Panc1 (cell line): ENCODE measurements at places on chromosomes 2 and 18.

GRCh38 chr2:201152999-201153815 lies 29.7 kb upstream of the CASP10 start:
- DNase-seq: no peak

- no peak for DNase-seq
These were observed 48.1 kb downstream of the MYOM1 start for GRCh38 chr18:3171631-3172030.

GRCh38 chr2:218075975-218076811 lies 7.1 kb downstream of the RUFY4 start:
- DNase-seq: no peak

DNA sequence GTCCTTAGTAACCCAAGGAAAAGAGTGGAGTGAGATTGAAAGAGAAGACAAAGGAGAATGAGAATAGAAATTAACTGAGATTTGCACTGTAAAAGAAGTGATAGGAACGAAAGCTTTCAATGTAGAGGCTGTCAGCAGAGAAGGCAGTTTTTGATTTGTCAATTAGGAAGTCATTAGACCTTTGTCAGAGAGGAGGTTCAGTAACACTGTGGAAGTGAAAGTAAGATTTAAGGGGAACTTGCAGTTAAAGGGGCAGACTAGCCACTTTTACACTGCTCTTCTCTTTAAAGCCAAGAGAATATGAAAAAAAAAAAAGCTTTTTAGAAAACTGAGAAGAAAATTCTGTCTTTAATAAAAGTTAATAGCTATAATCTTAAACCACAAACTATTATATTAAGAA lies 11.5 kb upstream of the KYNU start:
- DNase-seq: no peak

DNA sequence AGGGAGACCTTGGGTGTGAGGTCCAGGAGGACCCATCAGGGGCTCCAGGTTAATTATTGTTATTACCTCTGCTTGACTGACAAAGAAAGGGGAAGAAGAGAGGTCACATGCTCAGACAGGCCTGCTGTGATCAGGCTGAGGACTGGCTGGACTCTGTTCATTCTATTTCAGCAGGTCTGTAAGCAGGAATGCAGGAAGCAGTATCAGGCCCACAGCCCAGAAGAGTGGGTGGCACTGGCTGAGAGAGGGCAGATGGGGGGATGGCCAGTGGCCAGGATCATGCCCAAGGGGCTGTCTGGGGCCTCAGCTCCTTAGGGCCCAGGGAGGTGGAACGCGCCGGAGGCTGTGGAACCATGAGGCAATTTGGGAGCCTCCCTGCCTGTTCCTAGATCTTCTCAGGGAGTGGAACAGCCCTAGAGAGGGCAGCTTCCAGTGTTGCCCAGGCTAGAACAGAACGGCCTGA lies 43.7 kb upstream of the ZBTB7C start:
- DNase-seq: no peak

DNA sequence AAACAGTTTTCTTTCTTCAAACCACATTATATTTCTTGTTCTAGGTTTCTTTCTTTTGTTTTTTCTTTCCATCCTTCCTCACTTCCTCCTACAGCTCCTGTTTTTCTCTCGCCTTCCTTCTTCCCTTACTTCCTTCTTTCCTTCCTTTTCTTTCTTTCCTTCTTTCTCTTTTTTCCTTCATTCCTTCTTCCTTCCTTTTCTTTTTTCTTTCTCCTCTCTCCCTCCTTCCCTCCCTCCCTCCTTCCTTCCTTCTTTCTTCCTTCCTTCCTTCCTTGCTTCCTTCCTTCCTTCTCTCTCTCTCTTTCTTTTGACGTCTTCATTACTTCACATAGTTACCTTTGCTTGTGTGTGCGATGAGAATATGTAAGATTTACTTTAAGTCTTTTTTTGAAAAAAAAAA lies 470.0 kb upstream of the FSIP2 start:
- no peak for DNase-seq

GRCh38 chr2:226461981-226462380 lies 337.6 kb downstream of the IRS1 start:
- DNase-seq: no peak

GRCh38 chr2:86752934-86753333 lies 32.8 kb downstream of the RMND5A start:
- DNase-seq: no peak

DNA sequence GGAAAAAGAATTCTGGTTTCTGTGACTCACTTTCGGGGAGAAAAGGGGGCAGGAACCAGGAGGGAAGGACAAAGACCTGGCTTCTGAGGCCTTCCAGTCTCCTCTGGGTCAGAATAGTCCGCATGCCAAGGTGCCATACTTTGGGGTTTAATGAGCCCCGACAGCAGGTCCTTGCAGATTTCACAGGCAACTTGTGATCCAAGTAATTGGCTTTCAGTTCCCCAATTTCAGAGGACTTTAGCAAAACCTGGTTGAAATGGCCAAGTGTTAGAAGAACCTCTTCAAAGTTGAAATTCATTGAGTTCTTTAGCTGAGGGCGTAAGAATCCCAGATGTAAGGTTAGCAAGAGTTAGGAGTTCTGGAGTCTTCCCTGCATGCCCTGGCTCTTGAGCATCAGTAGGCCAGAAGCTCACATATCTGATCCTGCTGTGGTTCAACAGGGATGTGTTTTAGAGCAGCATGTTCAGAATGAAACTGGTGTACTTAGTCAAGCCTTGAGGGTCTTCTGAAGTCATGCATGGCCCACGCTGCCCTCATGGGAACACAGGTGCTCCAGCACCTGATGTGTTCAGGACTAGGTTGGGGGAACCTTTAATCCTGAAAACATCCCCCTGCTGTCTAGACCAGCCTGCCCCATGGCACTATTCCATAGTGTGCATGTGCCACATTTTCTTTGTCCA lies 143.0 kb downstream of the NUP35 start:
- DNase-seq: no peak

GRCh38 chr2:182821182-182821581 lies 45.3 kb downstream of the FRZB start:
- no peak for DNase-seq
